ENCODE measurements at places on chromosomes 2 and 18. TPM values are rescaled to one million over a fixed set of nuclear protein-coding genes. Genes with fewer than 3 reads are reported as not detected.

Gene MC4R
- not detected for total RNA-seq

Gene PLEK
- not detected for total RNA-seq

Gene RAB6D
- total RNA-seq = 0.24 TPM

Gene FEV
- not detected for total RNA-seq

Gene MROH2A
- 0.33 TPM for total RNA-seq

Gene POTEJ
- total RNA-seq = not detected

- no peak for DNase-seq
- no peak overlapping the region for H3K4me3 ChIP-seq
- no peaks in the 10 kb centered on the region for H3K36me3 ChIP-seq
- no peaks in the 10 kb centered on the region for H3K4me1 ChIP-seq
These were observed 101.8 kb upstream of the RPE start for GRCh38 chr2:209900638-209901037.

- no peak overlapping the region for H3K4me3 ChIP-seq
- no peaks in the 10 kb centered on the region for H3K4me1 ChIP-seq
- no peak for DNase-seq
- H3K27me3 ChIP-seq = no peaks in the 10 kb centered on the region
These were observed 201.8 kb upstream of the ATP5MC3 start for GRCh38 chr2:175383286-175383685.

GRCh38 chr18:68960355-68960754 lies 162.5 kb downstream of the CCDC102B start:
- no peaks in the 10 kb centered on the region for H3K4me1 ChIP-seq
- no peaks in the 10 kb centered on the region for H3K36me3 ChIP-seq
- no peak for DNase-seq
- H3K4me3 ChIP-seq = no peak overlapping the region
- no peak overlapping the region for H3K27ac ChIP-seq

- no peak for DNase-seq
- H3K27me3 ChIP-seq = peaks cover 31% of the 10 kb centered on the region
- no peaks in the 10 kb centered on the region for H3K36me3 ChIP-seq
- no peak overlapping the region for H3K27ac ChIP-seq
These were observed 189.0 kb downstream of the GALNT1 start for GRCh38 chr18:35770376-35771014.

DNA sequence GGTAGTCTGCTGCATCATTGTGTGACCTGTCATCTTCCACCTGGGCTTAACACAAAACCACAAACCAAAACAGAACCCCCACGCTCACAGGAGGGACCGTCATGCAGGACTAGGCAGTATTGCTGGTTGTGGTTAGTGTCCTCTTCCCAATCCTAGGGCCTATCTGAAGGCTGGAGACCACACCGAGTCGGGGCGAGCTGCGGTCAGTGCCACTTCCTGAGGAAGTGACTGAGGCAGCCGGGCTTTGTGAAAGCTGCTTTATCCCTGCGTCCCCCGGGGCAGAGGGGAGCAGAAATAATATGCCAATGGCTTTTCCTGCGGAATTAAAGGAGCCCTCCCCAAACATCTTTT lies 22.9 kb downstream of the ZNF532 start:
- no peak for DNase-seq
- no peaks in the 10 kb centered on the region for H3K27me3 ChIP-seq
- peaks cover 27% of the 10 kb centered on the region for H3K4me1 ChIP-seq
- H3K27ac ChIP-seq = no peak overlapping the region
- no peak overlapping the region for H3K4me3 ChIP-seq

DNA sequence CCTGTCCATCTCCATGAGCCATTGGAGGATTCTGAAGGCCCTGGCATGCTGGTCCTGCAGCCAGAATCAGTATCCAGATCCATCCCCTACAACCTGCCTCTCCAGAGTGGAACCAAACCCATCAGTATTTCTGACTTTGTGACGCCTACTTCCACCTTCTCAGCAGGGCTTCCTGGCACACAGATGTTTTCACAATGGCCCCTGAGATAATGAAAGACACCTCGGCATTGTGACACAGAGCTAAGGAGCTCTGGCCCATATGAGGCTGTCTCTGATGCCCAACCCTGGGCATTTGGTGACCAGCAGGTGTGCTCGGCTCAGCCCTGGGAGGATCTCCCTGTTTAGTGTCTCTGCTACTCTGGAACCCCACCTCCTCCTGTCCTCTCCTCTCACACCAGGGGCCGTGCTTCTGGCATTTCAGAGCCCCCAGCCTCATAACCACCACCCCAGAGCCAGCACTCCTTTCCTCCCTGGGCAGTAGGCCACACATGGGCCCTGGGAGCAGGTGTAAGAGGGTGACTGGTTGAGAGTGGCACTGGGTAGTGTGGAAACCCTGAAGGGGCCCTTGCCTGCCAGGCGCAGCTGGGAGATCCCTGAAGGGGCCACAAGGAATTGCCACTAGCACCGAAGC lies 38.2 kb downstream of the FOSL2 start:
- no peak for DNase-seq
- H3K27me3 ChIP-seq = no peaks in the 10 kb centered on the region
- peaks cover 15% of the 10 kb centered on the region for H3K4me1 ChIP-seq

GRCh38 chr2:177117755-177118154 lies 94.8 kb upstream of the HNRNPA3 start:
- no peaks in the 10 kb centered on the region for H3K27me3 ChIP-seq
- peaks cover 9% of the 10 kb centered on the region for H3K4me1 ChIP-seq
- no peak overlapping the region for H3K4me3 ChIP-seq
- no peaks in the 10 kb centered on the region for H3K36me3 ChIP-seq
- no peak for DNase-seq

GRCh38 chr18:63961435-63961980 lies 8.4 kb upstream of the SERPINB8 start:
- H3K27ac ChIP-seq = no peak overlapping the region
- peaks cover 8% of the 10 kb centered on the region for H3K4me1 ChIP-seq
- H3K27me3 ChIP-seq = no peaks in the 10 kb centered on the region
- H3K4me3 ChIP-seq = no peak overlapping the region
- DNase-seq = no peak
- no peaks in the 10 kb centered on the region for H3K36me3 ChIP-seq

- no peaks in the 10 kb centered on the region for H3K36me3 ChIP-seq
- H3K27me3 ChIP-seq = no peaks in the 10 kb centered on the region
- H3K27ac ChIP-seq = no peak overlapping the region
- no peak overlapping the region for H3K4me3 ChIP-seq
- H3K4me1 ChIP-seq = peaks cover 21% of the 10 kb centered on the region
These were observed 47.3 kb downstream of the TMEM17 start for GRCh38 chr2:62458671-62459081.

DNA sequence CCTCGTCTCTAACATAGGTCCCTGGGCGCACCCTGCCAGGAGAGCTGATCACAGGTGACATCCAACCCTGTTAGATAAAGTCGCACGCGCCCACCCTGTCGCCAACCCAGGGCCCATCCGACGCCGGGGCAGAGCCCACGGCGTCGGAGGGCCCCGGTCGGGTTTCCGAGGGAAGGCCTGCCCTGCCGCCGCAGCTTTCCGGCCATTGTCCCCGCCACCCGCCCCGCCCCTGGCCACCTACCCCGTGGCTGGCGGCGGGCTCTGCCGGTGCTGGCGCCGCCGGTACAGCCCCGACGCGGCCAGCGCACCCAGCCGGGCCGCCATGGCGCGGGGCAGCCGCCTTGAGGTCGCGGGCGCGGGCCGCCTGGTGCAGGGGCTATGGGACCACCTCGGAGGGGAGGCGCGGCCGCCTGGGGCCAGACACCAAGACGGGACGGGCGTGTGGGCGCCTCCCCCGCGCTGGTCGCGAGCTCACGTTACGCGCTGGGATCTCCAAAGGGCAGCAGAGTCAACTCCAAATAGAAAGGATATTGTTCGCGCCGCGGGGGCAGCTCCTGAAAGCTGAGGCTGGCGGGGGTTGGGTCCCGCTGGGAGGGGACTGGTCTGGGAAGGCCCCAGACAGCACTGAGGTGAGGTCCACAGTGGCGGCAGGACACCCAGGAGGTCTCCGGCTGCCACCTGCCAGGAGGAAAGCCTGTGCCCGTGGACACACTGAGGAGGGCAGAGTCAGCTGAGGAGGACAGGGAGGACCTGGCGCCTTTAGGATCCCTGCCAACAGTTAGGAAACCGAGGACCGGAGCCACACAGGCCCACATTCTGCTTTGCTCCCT lies 11.1 kb downstream of the LIMS2 start:
- no peak for DNase-seq
- H3K4me3 ChIP-seq = peak overlapping the region; percentile 43
- no peaks in the 10 kb centered on the region for H3K4me1 ChIP-seq
- H3K27me3 ChIP-seq = peaks cover 77% of the 10 kb centered on the region
- no peaks in the 10 kb centered on the region for H3K36me3 ChIP-seq

GRCh38 chr2:53964257-53964952 lies 6.4 kb downstream of the PSME4 start:
- H3K27me3 ChIP-seq = no peaks in the 10 kb centered on the region
- no peak overlapping the region for H3K4me3 ChIP-seq
- peaks cover 10% of the 10 kb centered on the region for H3K36me3 ChIP-seq
- H3K27ac ChIP-seq = peak overlapping the region; percentile 7
- peaks cover 65% of the 10 kb centered on the region for H3K4me1 ChIP-seq

GRCh38 chr2:446963-447530 lies 159.2 kb upstream of the ALKAL2 start:
- no peaks in the 10 kb centered on the region for H3K27me3 ChIP-seq
- DNase-seq = no peak
- no peaks in the 10 kb centered on the region for H3K36me3 ChIP-seq
- no peak overlapping the region for H3K4me3 ChIP-seq

DNA sequence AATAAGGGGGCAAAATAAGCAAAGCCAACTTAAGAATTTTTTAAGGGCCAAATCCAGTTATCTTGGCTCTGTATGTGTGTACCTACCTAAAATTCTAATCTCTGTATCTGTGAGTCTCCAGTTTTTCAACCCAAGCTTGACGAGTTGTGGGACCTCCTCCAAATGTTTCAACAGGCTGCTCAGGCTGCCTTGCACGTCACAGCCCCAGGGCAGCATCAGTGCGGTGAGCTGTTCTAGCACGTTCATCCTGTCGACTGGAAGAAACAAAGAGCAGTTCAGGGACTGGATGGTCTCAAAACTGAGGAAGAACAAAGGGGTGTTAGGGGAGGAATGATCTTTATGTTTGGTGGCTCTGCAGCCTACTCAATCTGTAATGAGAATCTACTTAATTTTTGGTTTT lies 29.4 kb downstream of the NLRC4 start:
- no peak overlapping the region for H3K4me3 ChIP-seq
- H3K4me1 ChIP-seq = peaks cover 10% of the 10 kb centered on the region
- H3K27me3 ChIP-seq = no peaks in the 10 kb centered on the region
- DNase-seq = no peak
- H3K36me3 ChIP-seq = peaks cover 8% of the 10 kb centered on the region

- no peak overlapping the region for H3K27ac ChIP-seq
- peaks cover 14% of the 10 kb centered on the region for H3K4me1 ChIP-seq
- H3K36me3 ChIP-seq = no peaks in the 10 kb centered on the region
These were observed 19.8 kb upstream of the HNRNPA3 start for GRCh38 chr2:177192788-177193187.

DNA sequence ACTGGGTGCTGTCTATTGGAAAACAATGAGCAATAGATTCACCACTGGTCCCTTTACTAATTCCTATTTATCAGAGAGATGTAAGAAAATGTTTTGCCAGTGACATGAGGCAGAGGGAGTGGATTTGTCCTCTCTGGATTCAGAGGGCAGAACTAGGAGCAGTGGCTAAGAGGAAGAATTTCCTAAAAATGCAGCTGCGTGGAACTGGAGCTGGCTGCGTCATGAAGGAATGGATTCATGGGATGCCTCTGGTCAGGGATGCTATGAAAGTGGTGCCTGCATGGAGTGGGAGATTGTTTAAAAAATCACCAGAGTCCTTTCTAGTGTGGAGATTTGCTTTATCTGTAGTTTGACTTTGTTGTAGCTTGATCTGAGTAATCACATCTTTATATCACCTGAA lies 78.3 kb downstream of the ARHGEF33 start:
- no peaks in the 10 kb centered on the region for H3K27me3 ChIP-seq
- no peak for DNase-seq
- H3K4me1 ChIP-seq = no peaks in the 10 kb centered on the region
- no peak overlapping the region for H3K27ac ChIP-seq

DNA sequence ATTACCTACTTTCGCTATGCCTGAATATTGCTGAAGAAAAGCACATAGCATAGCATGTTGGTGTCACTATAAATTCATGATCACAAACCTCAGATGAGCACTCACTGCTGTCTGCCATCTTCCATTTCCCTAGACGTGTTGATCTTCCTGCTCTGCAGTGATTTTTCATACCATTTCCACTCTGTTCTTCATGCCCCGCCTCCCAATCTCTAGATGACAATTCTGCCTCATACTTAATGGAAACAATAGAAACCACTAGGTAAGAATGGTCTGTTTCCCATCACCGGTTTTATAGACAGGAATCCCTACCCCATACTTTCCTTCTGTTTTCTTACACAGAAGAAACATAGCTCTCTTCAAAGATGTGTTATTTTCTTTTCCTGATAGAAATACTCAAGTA lies 63.8 kb downstream of the PIK3C3 start:
- H3K4me3 ChIP-seq = no peak overlapping the region
- no peaks in the 10 kb centered on the region for H3K27me3 ChIP-seq
- no peak for DNase-seq
- H3K4me1 ChIP-seq = no peaks in the 10 kb centered on the region
- no peaks in the 10 kb centered on the region for H3K36me3 ChIP-seq

DNA sequence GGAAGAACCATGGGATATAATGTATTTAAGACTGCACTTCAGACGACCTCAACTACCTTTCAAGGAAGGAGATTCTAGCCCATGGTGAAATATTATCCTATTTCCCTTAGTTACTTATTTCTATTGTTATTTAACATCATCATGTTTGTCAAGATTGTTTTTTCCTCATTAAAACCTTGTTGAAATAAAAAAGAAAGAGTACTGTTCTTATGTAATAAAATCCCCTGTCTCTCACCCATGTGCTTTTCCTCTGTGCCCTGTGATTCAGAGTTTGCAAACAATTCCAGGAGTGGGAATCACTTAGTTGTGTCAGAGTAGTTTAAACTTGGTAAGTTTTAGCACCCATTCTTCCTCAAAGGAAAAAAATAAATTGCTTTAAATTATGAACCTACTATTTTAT lies 43.6 kb downstream of the ERBB4 start:
- H3K36me3 ChIP-seq = no peaks in the 10 kb centered on the region
- no peaks in the 10 kb centered on the region for H3K27me3 ChIP-seq
- H3K4me3 ChIP-seq = no peak overlapping the region
- H3K27ac ChIP-seq = peak overlapping the region; percentile 36
- peaks cover 14% of the 10 kb centered on the region for H3K4me1 ChIP-seq
- DNase-seq = no peak

All from Calu3 (cell line).